ENCODE measurements at places on chromosomes 5 and 9. TPM values are rescaled to one million over a fixed set of nuclear protein-coding genes. Genes with fewer than 3 reads are reported as not detected.

Gene SPATA9
- under 0.01 TPM for total RNA-seq

Gene LCN2
- 2.2 TPM for total RNA-seq

DNA sequence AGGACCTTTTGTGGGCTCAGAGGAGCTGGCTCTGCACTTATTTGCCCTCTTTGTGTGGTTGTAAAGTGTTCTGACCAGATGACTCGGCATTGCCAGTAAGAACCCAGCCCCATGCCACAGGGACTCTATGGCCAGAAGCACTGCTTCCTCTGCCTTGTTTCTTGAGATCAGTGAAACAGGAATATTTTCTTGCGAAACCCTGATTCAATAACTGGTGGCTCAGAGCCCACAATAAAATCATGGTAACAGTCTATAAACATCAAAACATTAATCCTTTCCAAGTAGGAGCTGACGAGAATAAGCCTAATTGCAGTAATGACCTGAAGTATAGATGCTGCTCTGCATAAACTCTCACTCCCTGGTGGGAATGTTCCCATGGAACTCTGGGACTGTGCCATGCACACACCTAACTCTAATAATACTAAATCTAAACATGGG lies 344.3 kb downstream of the ZNF608 start:
- no peak for DNase-seq

Gene NXNL2
- total RNA-seq: 0.54 TPM

Gene UGCG
- total RNA-seq: 3.0 TPM

- peak; percentile 56 for DNase-seq
Measured at GRCh38 chr5:172106511-172107356, 81.3 kb downstream of the STK10 start.
